ENCODE measurements at places on chromosomes 16 and 17. TPM values are rescaled to one million over a fixed set of nuclear protein-coding genes. Genes with fewer than 3 reads are reported as not detected.

- DNase-seq: no peak
These were observed 6.3 kb downstream of the ANKRD11 start for GRCh38 chr16:89484041-89484501.

DNA sequence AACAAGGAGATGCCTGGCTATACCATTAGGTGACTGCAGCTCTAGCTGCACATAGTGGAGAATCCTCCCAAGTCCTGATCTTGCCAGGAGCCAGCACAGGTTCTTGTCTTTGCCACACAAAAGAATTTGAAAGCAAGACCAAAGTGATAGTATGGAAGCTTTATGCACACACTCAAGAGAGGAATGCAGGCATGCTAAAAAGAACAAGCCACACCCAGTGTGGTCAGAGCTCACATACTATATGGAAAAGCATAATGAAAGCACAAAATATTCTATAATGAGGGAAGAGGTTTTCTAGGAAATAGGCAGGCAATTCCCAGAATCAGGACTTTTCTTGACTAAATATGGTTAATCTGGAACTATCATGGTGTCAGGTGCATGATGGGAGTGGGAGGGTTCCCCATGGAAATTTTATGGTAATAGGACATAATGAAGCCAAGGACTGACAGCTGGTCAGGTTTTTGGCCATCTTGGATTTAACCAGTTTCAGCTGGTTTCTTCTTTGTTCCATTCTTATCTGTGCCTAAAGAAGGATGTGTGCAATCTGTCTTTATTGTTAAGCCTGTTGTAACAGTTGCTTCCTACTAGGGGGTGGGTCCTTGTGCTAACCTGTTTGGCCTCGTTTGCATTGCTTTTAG, 171.6 kb downstream of the ZNF18 start:
- DNase-seq: no peak

DNA sequence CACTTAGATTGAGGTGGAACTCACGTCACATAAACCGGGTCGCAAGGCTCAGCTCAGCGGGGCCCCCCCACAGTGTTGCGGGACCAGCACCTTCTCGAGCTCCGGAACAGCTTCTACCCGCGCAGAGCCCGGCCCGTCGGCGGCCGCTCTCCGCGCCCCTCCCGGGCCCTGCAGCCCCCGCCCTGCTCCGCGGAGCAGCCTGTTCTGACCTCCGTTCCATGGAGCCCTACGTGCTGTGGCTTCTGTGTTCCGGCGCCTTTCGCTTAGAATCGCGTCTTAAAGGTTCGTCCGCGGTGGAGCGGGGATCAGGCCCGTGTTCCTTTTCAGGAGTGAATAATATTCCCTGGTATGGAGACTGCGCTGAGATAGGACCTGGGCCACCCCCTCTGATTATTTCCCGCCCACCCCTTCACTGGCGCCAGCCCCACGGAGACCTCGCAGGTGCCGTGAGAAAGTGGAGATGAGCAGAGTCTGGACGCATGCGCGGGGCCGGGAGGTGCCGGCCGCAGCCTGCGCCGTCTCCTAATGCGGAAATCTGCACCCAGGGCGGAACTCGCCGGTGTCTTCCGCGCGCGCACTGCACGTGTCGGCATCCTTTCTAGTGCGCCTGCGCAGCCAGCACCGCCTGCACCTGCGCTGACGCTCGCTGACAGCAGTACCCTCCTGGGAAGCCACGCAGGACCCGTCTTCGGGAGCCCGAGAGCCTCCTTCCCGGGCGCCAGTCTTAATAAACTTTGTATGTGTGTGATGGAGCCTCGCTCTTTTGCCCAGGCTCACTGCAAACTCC, 30.9 kb downstream of the ZNF778 start:
- no peak for DNase-seq

DNA sequence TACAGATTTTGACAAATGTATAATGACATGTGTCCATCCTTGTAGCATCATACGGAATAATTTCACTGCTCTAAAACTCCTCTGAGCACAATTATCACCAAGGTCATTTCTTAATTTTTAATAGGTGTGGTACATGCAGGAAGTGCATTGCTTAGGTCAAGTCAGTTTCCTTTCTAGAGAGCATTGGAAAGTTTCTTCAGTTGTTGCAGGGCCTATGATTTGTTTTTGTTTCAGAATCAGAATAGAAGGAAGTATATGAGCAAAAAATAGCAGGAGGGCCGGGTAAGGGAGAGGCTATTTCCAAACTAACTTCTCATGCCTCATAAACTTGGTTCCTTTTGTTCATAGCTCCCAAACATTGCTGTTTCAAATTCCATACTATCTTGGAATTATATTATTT, 24.0 kb upstream of the SLFN5 start:
- no peak for DNase-seq

GRCh38 chr16:84593825-84594724, 23.8 kb downstream of the COTL1 start:
- DNase-seq: no peak

- no peak for DNase-seq
These were observed 13.8 kb downstream of the PCTP start for GRCh38 chr17:55764610-55765009.

DNA sequence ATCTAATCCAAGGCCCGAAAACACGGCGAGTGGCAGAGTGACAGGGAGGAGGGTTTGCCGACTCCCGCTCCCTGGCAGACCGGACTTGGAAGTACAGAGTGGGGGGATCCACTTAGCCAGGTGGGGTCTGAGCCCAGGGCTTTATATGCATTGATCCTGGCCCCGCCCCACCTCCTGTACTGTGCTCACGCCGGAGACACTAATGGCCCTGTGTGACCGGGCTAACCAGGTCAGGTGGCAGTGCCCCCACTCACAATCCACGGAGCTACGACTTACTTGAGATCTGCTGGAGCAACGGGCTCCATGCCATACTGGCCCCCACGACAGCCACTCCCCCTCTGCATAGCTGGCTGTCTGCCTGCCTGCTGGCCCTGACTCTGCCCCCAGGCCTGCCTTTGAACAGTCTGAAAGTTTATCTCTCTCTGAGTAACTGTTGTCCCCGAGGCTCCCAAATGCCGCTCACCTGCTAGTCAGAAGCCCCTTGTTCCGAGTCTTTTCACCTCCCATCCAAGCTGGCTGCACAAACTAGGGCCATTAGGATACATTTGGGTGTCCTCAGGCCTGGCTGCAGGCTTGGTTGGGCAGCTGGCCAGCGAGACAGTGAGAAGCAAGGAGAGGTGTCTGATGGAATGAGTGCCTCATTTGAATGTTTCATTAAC, 28.0 kb downstream of the CACNA1G start:
- DNase-seq: no peak

- DNase-seq: no peak
These were observed 13.1 kb downstream of the ODAD4 start for GRCh38 chr17:41943492-41943891.

- no peak for DNase-seq
These were observed 9.9 kb upstream of the ALKBH5 start for GRCh38 chr17:18173740-18174139.

DNA sequence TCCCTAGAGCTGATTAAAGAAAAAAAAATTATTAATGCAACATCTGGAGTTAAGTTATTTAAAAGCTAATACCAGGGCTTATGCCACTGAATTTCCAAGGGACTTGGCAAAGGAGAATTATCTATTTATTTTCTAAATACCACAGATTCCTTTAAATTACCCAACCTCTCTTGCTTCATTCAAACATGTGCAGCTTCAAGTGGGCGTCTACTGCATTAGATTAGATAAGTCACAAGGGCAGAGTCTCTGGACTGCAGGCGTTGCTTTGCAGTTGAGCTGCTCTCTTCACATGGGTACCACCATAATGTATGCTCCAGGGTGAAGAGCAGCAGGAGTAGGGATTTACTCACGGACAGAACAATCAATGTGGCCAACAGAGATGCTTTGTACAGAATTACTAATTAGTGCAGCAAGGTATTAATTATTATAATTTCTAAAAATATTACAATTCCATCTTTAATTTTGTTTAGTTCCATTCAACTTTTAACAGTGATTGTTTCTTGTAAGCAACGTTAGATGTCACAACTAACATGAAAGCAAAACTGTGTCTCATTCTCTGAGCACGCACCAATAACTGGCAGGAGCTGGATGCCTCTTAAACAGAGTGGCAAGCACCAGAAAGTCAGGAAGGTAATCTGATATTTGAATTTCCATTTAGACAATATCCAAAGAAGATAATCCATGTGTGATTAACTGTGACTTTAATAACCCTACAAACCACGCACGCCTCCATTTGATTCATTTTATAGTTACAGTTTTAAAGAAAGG, 214.2 kb downstream of the STX8 start:
- no peak for DNase-seq

- DNase-seq: no peak
These were observed 79.4 kb downstream of the LMF1 start for GRCh38 chr16:891353-891740.

- DNase-seq: no peak
These were observed 929.8 kb downstream of the KCNJ2 start for GRCh38 chr17:71099003-71099714.

GRCh38 chr17:21039839-21040575, 2.8 kb downstream of the USP22 start:
- DNase-seq: peak; percentile 50

DNA sequence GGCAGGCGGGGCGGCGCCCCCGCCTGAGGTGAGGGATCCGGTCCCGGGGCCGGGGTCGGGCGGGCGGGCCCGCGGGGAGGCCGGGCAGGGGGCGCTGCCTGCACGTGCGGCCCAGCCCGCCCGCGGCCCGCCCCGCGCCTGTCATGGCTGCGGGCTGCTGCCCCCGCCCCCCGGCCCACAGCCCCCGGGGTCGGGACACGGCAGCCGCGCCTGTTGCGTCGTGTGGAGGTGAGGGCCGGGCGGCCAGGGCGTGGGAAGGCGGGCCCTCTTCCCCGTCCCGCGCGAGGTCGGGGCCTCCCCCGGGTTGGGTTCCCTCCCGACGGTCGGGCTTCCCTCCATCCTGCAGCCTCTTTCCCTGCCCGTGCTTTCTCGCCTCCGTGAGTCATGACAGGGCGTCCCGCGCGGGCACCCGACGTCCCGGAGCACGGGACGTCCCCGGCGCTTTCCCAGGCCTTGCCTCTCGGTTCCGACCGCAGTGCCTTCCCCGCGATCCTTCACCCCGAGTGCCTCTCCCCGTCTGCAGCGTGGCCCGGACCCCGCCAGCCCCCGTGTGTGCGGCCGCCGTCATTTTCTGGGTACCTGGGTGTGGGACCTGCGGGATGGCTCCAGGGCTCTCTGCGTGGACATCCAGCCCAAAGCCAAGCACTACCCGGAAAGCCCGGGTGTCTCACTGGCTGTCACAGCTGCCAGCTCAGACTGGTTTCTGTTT, 76.7 kb downstream of the CHD9 start:
- peak; percentile 21 for DNase-seq

- no peak for DNase-seq
These were observed 8.6 kb downstream of the HIC1 start for GRCh38 chr17:2063261-2064146.

DNA sequence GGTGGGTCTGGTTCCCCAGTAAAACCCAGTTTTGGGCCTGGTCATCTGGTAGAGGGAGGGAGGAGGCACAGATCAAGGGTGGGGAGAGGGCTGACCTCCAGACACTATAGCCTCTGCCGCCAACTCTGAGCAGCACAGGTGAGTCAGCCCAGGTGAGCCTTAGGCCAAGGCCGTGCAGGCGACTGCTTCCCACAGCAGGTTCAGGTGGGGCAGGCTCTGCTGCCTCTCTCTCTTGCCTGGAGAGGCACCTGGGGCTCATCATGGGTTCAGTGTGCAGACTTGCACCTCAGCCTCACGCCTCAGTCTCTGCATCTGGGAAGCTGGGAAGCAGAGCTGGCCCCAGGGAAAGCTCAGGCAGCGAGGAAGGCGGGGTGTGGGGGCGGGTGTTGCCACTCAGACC, 37.8 kb upstream of the IL34 start:
- no peak for DNase-seq

DNA sequence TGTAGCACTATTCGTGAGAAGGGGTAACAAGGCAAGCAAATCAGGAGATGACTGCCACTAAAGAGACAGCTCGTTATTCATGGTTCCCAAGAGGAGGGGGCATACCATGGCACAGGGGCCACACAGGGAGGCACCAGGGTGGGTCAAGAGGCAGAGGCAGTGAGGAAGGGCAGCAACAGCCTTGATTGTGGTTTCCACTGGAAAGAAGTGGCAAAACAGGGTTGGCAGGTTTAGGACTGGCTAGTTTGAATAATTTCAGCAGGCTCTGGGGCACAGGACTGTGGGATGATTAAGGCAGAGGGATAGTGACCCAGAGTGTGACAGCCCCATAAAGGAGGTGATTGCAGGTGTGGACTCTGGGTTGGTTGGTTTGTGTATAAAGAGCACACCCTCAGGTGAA, 188.9 kb downstream of the CBLN1 start:
- no peak for DNase-seq

- DNase-seq: no peak
These were observed 11.7 kb downstream of the CANT1 start for GRCh38 chr17:78997881-78998280.

- DNase-seq: no peak
These were observed 2.2 kb downstream of the RASD1 start for GRCh38 chr17:17493986-17494466.

- DNase-seq: no peak
These were observed 79.9 kb downstream of the LITAF start for GRCh38 chr16:11506741-11507305.

- DNase-seq: peak; percentile 89
These were observed 34.1 kb upstream of the ABCA6 start for GRCh38 chr17:69175625-69176456.

DNA sequence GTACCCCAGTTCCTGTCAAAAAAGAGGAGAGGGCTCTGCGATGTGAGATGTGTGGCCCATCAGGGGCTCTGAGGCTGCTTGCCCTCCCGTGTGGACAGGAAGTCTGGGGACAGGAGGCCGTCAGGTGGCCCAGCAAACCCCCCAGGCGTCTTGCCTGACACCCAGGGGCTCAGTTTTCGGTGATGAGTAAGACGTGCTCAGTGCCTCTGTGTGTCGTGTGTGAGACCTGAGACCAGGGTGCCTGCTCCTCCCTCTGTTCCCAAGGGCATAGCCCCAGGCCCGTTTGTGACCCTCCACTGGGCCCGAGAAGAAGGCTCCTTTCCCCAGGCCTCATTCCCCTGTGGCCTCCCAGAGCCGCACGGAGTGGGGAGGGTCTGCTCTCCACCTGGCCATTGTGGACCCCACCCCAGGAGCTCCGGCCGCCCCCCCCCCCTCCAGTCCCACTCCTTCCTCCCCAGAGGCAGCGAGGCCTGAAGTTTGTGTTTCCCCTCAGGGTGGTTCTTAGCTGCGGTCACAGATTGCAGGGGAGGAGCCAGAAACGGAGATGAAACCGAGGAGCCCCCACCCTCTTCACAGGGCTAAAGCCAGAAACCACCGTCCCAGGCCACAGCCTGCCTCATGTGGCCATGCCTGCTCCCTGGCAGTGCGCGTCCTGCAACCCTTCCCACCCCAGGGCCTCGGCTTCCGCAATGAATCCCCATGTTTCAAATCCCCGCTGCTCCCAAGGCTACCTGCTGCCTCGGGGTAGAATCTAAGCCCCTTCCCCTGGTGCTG, 4.9 kb upstream of the ACTG1 start:
- DNase-seq: no peak

- no peak for DNase-seq
These were observed 255.9 kb downstream of the CEP112 start for GRCh38 chr17:65936013-65936412.

SMIM22 gene
- total RNA-seq: not detected

CDK5R1 gene
- total RNA-seq: 2.5 TPM

CLEC18A gene
- not detected for total RNA-seq

LDHD gene
- total RNA-seq: 2.6 TPM

C17orf78 gene
- total RNA-seq: not detected

TBC1D3I gene
- not detected for total RNA-seq

HOXB1 gene
- total RNA-seq: not detected

EVPLL gene
- total RNA-seq: not detected

MYH1 gene
- total RNA-seq: not detected

CPHXL2 gene
- not detected for total RNA-seq

CAPN15 gene
- 32.4 TPM for total RNA-seq

WSCD1 gene
- 3.1 TPM for total RNA-seq

MLST8 gene
- total RNA-seq: 58.7 TPM

MNT gene
- 10.1 TPM for total RNA-seq

OR2C1 gene
- not detected for total RNA-seq
